ENCODE measurements at places on chromosomes 1 and 21.

DNA sequence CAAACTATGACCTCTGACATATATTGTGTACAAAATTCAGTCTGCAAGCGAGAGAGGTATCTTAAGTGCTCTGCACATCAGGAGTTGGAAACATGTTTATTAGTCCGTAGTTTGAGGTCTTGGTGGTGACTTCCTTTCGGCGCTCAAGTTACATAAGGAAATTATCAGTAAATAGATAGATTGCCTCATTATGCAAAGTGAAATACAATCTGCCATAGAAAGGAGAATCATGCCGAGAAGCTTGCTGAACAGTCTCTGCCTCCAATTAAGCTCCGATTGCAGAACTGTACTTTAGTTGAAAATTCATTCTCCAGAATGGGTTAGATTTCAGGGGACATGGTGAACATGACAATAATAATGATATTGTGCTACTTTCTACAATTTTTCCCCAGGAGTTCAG is 271.8 kb downstream of the BRINP2 start:
- no peak for DNase-seq

DNA sequence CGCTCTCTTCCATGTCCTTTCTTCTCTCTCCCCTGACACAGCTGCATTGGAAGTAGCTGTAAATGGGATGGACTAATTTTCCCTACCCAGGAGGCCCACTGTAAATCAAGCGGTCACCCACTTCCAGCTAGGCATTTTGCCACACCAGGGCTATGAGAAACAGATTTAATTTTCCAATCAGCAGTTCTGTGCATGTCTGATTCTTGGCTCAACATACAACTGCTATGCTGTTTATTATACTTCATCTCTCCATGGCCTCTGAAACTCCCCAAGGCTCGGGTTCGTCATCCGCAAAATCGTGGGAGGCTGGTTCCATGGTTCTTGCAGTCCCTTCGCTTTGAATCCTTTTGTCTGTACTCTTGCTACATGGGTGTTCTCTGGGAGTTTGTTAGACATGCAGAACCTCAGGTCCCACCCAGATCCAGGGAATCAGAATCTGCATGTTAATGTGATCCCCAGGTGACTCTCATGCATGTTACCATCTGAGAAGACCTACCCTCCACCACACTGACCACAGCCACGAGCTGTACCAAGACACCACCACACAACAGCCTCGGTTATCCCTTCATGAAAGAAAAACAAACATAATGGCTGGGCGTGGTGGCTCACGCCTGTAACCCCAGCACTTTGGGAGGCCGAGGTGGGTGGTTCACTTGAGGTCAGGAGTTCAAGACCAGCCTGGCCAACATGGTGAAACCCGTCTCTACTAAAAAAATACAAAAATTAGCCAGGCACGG is 190.5 kb downstream of the GABPA start:
- DNase-seq: no peak

DNA sequence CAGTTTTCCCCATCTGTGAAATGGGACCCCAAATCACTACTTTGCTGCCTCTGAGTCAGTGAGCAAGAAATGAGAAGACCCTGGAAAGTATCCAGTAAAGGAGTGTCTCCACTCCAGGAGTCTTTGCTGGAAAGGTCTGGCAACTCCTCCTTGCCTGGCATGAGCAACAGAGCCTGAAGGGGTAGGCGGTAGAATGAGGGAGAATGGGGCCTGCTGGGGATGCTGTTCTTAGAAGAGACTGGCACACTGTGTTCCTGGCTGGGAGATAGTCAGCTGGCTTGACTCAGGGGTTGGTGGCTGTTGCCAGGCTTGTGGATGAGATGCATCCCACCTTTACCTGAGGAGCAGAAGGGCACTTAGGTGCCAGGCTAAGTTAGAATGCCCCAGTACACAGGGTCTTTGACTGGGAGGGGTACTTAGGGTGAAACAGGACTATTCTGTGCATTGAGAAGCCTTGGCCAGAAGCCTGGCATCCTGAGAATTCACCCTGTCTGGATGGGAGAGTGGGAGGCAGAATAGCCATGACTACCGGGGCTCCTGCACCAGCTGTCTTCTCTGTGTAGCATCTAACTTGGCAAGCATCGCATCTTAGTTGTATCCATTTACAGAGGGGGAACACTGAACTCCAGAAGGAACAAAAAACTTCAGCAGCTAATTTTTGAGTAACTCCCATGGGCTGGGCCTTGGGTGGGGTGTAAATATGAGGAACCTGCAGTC is 2.5 kb downstream of the MFSD2A start:
- no peak for DNase-seq

GRCh38 chr1:54871275-54872035 is 15.5 kb downstream of the DHCR24 start:
- DNase-seq: no peak

GRCh38 chr1:110255392-110255787 is 45.3 kb downstream of the KCNC4 start:
- peak; percentile 9 for DNase-seq

DNA sequence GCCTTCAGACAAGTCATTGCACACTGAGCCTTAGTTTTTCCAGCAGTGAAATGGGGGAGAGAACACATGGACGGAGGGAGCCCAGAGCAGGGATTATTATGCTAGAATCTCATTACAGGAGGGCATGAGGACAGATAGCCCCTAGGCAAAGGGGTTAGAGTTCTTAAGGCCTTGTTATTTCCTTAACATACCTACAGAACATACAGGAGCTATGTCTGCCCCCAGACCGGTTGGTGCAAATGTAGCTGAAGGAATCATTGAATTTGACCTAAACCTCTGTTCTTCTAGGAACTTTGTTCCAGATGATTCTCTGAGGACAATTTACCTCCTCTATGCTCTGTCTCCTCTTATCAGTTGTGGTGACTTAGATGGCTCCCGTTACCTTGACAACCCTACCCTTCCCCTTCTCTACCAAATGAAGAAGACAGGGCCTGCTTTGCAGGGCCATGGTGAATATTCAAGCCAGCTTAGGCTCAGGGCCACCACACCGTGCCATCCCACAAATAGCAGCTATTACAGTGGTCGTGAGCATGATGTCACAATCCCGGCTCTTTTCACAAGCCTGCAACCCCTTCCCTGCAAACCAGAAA is 156.9 kb downstream of the IGSF21 start:
- DNase-seq: no peak

- no peak for DNase-seq
These were observed 122.2 kb downstream of the NOS1AP start for GRCh38 chr1:162191396-162192305.

DNA sequence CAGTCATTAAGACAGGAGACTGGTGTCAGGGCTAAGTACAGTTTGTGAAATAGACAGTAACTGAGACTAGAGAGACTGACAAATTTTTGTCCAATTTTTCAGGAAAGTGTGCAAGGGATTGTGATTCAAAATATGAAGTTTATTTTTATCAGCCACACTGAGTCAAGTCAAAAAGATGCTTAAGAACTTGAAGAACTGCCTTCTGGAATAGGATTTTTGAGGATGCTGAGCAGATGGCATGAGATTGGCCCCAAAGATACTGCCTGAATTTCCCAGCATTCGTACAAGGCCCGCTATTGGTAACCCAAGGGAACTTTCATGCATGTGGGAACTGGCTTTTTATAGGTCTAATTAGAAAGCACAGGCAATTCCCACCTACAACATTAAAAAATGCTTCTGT is 610.0 kb downstream of the LMO4 start:
- no peak for DNase-seq

DNA sequence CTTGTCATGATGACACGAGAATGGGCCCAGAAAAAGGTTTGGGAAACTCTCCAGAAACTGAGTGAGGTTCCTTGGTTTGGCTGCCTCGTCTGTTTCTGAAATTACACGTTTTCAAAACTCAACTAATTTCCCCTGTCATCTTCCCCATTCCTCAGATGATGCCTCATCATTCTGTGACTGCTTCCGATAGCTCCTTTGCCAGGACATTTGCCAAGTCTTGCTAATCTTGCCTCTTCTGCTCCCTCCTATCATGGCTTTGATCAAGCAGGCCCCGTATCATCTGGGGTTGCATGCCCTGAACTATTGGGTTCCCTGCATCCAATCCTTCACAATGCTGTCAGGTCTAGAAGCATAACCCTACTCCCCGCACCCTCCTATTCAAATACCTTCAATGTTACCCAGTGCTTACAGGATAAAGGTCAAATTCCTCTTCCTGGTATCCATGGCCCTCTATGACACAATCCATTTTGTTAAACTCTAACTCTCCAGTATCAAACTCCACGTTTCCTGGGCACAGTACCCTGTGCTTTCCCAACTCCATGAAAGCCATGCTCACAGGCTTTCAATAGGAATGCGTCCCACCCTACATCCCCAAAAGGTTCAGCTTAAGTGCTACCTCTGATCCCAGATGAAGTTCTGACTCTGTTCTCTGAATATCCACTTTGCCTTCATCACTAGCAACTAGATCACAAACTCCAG is 22.2 kb upstream of the TMEM200B start:
- no peak for DNase-seq

DNA sequence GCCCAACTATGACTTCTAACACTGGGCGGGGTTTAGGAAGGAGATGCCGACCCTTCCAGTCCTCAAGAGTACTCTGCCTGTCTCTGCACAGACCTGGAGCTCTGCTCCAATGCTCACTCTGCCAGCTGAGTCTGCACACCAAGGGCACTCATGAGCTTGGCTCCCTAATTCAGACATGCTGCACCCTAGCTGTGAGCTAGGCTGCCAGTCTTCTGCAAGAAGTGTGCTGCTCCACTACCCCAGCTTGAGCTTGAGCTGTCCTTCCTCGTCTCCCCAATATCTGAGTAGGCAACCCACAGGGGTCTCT is 13.2 kb downstream of the TP53BP2 start:
- peak; percentile 27 for DNase-seq

GRCh38 chr1:243447347-243447746 is 191.5 kb downstream of the SDCCAG8 start:
- no peak for DNase-seq

GRCh38 chr1:228393811-228394570 is 12.6 kb downstream of the TRIM11 start:
- DNase-seq: no peak

DNA sequence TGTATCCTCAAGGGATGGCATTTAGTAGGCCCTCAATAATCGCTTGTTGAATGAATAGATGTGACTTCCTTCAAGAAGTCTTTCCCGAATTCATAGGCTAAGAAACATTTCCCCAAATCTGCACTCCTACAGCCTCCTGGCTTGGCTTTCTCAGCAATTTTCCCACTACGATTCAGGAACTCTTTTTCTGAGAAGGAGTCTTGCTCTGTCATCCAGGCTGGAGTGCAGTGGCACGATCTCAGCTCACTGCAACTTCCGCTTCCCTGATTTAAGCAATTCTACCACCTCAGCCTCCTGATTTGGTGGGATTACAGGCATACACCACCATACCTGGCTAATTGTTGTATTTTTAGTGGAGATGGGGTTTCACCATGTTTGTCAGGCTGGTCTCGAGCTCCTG is 37.9 kb upstream of the IFFO2 start:
- no peak for DNase-seq

GRCh38 chr1:174743654-174744561 is 255.8 kb upstream of the CACYBP start:
- peak; percentile 51 for DNase-seq

Data from CD4-positive, alpha-beta T cell treated with Interleukin-12 subunit alpha and Interleukin-12 subunit beta, for 1 hour (primary cell).